ENCODE measurements at places on chromosomes 16 and 17.

DNA sequence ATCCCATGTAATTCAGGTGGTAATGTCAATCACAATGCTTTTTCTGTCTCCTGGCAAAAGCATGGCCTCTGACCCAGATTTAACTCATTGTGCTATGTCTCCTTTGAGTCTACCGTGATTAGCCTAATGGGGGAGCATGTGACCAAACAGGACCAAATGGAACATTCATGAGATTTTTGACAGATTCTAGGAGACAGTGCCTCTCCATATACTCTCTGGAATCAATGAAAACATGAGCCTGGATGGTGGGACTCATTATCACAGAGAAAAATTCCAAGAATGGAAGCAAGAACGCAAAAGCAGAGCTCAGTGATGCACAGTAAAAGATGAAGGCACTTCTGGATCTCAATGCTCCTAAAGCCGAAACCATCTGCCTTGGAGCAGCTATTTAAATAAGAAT, 307.9 kb upstream of the MON1B start:
- no peak for DNase-seq

GRCh38 chr17:42178817-42179216, 2.1 kb downstream of the KCNH4 start:
- DNase-seq: peak; percentile 49

GRCh38 chr17:27654136-27654535, 23.1 kb downstream of the LGALS9 start:
- DNase-seq: no peak

DNA sequence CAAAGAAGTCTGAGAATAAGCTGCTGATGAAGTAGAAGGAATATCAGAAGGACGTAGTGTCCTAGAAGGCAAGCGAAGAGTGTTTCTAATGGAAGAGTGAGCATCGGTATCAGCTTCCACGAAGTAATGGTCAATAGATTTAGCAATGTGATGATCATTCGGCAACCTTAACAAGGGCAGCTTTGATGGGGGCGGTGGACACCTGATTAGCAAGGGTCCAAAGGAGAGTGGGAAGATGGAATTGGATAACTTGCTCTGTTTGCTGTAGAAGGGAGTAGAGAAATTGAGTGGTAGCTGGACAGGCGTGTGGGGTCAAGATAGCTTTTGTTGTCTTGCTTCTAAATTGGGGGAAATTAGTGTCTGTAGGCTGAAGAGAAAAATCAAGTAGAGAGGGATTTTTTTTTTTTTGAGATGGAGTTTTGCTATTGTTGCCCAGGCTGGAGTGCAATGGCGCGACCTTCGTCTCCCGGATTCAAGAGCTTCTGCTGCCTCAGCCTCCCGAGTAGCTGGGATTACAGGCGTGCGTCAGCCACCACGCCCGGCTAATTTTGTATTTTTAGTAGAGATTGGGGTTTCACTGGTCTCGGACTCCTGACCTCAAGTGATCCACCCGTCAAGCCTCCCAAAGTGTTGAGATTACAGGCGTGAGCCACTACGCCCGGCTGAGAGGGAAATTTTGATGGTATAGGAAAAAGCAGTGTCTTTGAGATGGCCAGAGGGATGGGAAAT, 13.9 kb upstream of the HES7 start:
- no peak for DNase-seq

GRCh38 chr17:19928299-19928698, 49.3 kb downstream of the AKAP10 start:
- no peak for DNase-seq

GRCh38 chr16:84992717-84993075, 18.6 kb downstream of the ZDHHC7 start:
- DNase-seq: no peak

- no peak for DNase-seq
Measured at GRCh38 chr16:1048442-1049112, 24.0 kb upstream of the SSTR5 start.

GRCh38 chr17:9074131-9074530, 52.8 kb downstream of the NTN1 start:
- DNase-seq: no peak

GRCh38 chr16:49635591-49636581, 220.0 kb downstream of the ZNF423 start:
- no peak for DNase-seq

GRCh38 chr16:50744881-50745280, 3.0 kb downstream of the CYLD start:
- DNase-seq: no peak

- DNase-seq: no peak
Measured at GRCh38 chr16:9775998-9776397, 406.2 kb downstream of the GRIN2A start.

DNA sequence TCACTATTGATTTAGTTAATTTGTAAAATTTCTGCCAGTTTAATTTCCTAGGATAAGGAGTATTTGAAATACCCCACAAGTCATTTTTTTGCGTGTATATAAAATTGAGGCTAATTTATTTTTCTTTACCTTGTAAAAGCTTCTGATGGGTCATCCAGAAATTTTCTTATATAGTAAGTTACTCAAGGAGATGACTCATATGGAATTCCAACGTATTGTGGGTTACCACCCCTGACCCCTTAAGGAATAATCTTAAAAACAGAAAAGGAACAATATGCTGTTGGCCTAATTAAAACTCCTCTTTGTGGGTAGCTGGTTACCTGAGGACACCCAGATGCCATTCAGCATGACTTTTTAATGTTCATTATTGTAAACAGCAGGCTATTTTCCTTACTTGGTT, 13.6 kb downstream of the HEATR6 start:
- DNase-seq: no peak

DNA sequence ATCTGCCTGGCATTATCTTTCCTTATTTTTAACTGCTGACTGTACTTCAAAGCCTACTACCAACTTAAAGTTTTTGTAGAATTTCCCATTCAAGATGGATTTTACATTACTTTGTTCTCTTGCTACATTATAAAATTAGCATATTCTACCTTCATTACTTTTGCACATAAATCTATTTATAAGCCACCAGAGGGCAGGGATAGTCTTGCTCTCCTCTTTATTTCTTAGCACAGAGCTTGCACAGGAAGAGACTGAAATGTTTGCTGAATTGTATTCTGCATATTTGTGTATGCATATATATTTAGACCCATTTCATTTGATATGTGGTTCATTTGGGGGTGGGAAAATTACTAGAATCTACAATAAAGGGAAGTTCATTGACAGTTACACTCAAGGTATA, 108.0 kb downstream of the SKAP1 start:
- no peak for DNase-seq

DNA sequence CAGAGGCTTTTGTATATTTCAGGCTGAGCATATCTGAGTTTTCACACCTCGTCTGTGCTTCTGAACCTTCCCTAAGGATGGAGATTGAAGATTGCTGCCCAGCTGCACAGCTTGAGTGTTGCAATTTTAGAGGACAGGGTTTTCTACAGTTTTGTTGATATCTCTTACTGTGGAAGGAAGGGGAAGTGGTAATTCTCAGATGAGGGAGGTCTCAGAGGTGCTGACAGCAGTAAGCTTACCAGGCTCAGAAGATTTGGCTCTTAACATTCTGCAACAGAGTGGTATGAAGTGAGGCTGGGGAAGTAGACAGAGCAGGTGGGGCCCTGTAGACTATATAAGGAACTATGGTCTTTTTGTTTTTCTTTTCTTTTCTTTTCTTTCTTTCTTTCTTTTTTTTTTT, 45.8 kb upstream of the ARHGAP17 start:
- no peak for DNase-seq

- DNase-seq: no peak
Measured at GRCh38 chr17:80853076-80853475, 138.6 kb upstream of the CHMP6 start.

DNA sequence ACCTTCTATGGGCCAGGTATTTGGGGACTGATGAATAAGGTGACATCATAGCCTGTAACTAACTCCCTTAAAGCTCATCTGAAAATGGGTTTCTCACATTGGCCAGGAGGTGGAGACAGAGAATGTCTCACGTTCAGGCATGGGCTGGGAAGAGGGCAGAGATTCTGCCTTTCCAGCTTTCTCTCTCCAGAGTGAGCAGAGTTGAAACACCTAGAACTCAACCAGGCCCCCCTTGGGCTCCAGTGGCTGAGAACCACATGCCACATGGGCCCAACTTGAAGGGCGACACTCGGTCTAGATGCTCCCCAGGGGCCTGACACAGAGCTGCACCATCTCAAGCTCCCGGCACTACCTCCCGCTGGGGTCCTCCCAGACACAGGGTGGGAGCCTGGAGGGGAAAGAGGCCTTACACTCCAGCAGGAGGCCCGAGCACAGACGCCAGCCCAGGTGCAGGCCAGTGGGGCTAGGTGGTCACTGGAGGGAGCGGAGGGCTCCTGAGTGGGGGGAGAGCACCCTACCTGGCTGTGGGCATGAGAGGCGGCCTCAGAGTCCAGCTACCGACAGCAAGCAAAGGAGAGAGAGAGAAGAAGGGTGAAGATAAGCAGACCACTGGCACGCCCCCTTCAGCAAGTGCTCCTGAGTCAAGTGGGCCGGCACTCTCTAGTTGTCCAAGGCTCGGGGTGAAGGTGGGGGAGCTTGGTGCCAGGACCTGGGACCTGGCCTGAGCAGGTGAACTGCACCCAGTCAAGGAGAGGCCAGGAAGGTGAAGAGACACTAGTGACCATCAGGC, 55.9 kb downstream of the MYO18A start:
- no peak for DNase-seq

- DNase-seq: no peak
Measured at GRCh38 chr16:2713523-2713922, 6.5 kb downstream of the PRSS27 start.

GRCh38 chr17:79802736-79803420, 6.0 kb upstream of the CBX8 start:
- DNase-seq: no peak

DNA sequence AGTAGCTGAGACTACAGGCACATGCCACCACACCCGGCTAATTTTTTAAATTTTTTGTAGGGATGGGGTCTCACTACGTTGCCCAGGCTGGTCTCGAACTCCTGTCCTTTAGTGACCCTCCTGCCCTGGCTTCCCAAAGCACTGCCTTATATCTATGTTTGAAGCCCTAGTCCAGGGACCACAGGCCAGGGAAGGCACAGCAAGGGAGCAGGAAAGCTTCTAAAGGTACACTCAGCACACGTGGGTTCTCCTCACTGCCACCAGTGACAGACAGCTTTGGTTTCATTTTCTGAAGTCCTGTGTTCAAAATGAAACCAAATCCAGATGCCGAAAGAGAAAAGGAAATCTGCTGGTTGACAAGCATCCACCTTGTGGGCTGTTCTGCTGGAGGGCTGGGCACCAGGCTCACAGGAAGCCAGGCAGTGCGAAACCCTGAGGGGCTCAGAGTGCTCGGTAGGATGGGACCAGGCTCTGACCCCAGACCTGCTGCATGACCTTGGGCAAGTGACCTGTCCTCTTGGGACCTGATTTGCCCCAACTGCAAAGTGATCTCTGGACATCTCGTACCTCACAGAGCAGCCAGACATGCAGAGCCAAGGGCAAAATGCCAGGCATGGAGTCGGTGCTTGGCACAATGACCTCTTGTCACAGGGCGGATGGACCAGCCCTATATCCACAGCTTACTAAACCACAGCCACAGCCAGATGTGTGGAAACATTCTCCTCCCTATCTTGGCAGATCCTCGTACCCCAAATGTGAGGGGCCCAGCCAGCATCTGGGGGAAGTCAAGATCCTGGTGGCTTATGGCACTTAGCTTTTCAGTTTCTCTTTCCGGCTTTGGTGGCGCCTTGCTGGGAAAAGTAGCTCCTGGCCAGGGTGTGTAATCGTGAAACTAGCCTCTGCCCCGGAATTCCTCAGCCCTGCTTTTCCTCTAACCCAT, 2.8 kb upstream of the SOCS1 start:
- no peak for DNase-seq

Data from activated CD4-positive, CD25-positive, alpha-beta regulatory T cell treated with anti-CD3 and anti-CD28 coated beads, Interleukin-2, amount 50 U/mL, for 72 hours (primary cell).